D721Med (cell line): ENCODE measurements at places on chromosomes 1 and 21.

DNA sequence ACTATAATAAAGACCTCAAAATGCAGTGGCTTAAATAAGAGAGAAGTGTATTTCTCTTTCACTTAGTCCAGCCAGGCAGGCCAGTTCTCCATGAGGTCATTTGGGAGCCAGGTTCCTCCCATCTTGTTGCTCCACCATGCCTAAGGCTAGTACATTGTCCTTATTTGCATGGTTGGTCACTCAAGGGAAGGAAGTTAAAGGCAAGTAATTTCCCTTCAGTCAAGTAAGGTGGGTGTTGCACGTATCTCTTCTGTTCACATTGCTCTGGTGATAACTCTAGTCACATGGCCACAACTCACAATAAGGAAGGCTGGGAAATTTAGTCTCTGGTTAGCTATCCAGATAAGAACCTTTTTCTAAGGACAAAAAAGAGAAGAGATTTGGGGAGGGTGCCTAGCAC, 27.2 kb upstream of the TADA1 start:
- no peak for DNase-seq

- no peak for DNase-seq
Observed at GRCh38 chr1:227785805-227786671, 29.4 kb upstream of the PRSS38 start.

GRCh38 chr1:81894867-81895266, 94.1 kb downstream of the ADGRL2 start:
- DNase-seq = no peak

- no peak for DNase-seq
Observed at GRCh38 chr1:194056169-194056568, 869.8 kb upstream of the B3GALT2 start.

GRCh38 chr1:200048244-200048643, 20.7 kb downstream of the NR5A2 start:
- no peak for DNase-seq

DNA sequence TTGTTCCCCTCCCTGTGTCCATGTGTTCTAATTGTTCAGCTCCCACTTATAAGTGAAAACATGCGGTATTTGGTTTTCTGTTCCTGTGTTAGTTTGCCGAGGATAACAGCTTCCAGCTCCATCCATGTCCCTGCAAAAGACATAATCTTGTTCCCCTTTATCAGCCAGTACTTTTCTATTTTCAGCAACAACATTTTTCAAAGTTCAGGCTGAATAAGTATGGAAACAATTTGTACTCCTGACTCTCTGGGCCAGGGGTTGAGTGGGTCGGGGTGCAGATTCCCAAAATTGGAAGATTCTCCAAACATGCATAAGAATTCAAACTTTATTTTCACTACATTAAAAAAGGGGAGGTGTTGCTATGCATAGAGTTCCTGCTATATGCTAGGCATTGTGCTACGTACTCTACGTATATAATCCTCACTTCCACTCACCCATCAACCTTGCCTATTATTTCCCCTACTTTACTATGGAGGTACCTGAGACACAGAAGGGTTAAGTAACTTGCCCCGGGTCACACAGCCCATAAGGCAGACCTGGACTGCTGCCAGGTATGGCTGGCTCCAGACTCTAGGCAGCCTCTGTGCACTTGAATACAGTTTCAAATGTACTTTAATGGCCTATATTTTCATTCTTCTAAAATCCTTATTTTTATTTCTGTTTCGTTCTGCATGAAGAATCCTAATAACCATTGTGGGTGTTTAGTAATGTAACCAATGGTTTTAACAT, 117.1 kb upstream of the C8B start:
- no peak for DNase-seq

DNA sequence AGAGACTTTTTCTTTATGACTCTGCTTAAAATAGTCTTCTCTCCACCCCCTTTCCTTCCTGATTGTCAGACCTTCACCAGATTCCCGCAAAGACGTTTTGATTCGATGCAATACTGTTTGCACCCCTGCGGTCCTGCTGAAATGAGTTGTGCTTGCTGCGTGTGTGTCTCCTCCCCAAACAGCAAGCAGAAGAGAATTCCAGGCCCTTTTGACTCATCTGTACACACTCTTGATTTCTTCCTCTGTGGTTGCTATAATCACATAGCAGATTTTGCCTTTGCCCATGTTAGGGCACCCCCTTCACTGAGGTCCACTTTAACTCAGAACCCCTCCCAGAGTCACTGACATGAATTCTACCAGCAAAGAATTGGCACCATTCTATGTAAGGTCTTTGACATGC, 136.5 kb downstream of the ZZZ3 start:
- no peak for DNase-seq

DNA sequence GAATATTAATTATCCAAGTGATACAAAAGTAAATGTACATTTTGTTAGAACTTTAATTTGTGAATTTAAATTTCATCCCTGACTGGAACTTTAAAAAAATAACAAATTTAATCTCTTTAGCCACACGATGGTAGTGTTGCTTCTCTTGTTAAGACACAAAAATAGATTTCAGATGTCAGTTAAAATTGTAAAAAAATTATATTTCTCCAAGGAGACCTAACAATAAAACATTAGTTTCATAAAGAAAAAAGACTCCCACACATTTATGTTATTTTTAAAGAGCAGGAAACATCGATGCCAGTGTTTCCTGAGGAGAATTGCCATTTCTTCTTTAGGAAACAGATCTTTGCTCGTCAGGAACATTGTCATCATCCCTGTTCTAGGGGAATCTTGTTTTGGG, 74.0 kb upstream of the DEPDC1 start:
- no peak for DNase-seq

DNA sequence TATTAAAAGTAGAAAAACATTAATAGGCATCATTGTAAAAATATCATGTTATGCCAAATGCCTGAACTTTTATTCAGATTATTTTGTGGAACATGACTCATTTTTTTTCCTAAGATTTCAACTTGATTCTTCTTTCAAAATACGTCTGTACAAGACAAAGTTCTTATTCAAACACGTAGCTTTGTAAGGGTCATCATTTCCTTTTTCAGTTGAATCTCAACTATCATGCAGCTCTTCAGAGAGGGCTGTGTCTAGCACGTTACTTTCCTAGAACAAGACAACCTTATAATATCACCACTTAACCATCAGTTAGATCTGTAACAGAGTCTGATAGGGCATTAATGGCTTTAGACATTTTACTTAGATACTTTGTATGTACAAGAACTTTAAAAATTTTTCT, 608.9 kb downstream of the AMY1C start:
- no peak for DNase-seq

- DNase-seq = no peak
Observed at GRCh38 chr1:92444351-92444750, 42.4 kb downstream of the GFI1 start.

DNA sequence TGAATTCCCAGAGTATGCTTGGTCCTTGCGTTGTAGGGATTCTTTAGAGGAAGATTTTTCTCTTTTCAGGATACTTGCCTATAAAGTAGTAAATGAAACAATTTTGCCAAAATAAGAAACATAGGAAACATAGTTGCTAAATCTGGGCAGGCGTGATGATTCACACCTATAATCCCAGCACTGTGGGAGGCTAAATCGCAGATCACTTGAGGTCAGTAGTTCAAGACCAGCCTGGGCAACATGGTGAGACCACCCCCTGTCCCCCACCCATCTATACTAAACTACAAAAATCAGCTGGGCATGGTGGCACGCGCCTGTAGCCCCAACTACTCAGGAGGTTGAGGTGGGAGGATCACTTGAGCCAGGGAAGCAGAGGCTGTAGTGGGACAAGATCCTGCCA, 4.9 kb downstream of the ARV1 start:
- no peak for DNase-seq

DNA sequence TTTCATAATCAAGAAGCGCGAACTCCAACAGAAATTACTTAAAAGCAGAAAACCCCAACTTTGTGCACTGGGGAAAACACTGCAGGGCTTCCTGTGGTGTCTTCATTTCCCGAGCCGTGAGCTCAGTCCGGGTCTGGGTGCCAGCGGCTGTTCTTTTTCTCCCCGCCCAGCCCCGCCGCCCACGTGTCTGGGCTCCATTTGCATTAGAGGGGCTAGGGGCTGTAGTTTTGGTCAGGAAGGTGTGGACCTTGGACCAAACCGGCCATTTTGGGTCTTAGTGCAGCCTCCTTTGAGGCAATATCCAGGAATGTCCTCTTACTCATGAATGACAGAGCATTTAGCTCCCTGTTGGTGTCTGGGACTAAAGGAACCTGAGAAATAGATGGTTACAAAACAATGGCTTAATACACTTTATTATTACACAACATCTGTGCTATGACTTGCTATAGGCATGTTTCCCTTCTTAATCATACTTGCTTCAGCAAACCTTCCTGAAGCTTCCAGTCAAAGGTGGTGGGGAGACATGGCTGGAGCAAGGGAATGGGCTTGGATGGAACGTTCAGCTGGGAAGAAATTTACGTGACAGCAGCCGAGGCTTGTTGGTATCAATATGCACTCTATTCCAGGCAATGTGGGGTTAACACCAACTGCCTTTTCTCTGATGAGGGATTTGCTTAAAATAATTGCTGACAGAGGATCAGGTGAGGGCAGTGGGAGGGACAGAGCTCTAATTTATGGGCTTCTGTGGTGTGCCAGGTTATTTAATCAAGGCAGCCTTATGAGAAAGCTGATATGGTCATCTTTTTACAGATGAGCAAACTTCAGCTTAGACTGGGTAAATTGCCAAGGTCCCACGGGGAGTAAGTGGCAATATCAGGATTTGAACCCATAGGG, 1.1 kb downstream of the AGTRAP start:
- DNase-seq = no peak

DNA sequence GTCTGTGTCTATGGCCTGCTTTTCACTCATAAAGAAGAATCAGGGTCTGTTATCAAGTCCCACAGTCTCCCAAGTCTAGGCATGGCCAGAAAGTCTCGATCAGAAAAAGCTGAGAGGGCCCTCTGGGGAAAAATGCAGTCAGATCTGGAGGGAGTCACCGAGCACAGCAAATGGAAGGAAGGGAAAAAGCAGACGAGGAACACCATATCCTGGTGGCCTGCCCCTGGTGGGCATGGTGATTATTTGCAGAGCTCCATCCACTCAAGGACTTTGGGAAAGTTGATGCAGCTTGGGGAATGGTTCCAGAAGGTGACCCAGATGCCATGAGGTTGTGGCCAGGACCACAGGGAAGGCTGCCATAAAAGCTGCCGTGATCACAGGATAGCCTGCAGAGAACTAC, 189.1 kb downstream of the CLIC6 start:
- DNase-seq = no peak
